Activated CD4-positive, alpha-beta T cell treated with anti-CD3 and anti-CD28 coated beads for 4 hours (primary cell): ENCODE measurements at places on chromosomes 5 and 9.

- DNase-seq: no peak
These were observed 3.5 kb upstream of the MSX2 start for GRCh38 chr5:174720612-174721529.

GRCh38 chr5:171351536-171352073, 36.0 kb upstream of the NPM1 start:
- no peak for DNase-seq

DNA sequence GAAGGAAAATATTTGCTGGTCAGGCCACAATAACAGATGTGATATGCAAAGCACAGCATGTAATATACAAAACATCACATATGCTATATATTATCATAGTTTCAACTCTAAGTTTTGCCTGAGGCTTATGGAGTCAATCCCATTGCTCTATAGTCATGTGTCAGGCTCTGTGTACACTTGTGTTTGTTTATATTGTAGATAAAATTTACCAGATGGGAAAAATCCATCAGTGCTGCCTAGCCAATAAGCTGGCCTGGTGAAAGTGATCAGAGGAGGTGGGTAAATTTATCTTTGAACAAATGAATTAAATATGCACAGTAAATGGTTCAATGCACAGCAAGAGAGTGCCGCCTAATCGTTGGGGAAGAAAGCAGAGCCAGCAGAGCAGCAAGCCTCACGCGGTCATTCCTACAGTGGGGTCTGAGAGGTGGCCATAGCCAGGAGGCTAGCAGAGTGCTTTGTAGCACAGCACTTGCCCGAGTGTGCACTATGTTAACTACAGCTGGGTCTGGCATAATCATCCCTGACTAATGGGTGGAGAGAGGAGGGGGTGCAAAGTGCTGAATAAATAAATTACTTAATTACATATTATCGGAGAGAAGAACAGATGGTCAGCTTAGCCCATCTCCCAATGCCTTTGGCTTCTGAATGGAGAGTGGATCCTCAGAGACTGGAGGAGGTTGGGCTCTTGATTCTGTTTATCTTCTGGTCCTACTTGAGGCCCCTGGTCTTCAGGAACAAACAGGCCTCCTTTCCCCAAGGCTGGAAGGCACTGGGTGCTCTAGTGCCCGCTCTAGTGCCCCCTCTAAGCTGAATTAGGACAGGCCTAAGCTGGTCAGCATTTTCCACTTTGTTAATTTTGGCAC, 153.5 kb downstream of the MAT2B start:
- no peak for DNase-seq

GRCh38 chr5:31663519-31663918, 24.6 kb downstream of the PDZD2 start:
- no peak for DNase-seq

GRCh38 chr9:8822667-8823025, 1023.1 kb upstream of the DMAC1 start:
- no peak for DNase-seq

GRCh38 chr9:116491659-116492058, 195.4 kb upstream of the TRIM32 start:
- no peak for DNase-seq

DNA sequence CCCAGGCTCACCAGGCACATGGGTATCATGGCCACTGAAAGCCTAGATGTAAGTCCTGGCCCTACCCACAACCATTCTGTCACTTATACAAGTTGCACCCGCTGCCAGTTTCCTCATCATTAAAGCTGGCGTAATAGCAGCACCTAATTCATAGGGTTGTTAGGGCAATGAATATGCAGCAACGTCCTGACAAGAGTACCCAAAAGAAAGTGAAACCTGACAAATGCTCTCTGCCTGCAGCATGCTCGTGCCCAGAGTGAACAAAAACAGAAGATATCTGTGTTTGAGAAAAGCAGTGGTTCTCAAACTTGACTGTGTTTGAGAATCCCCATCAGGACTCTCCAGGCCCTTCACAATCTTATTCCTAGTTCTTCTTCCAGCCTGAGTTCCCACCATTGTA, 632.4 kb downstream of the SEMA5A start:
- DNase-seq: no peak

GRCh38 chr5:138658676-138659075, 83.5 kb upstream of the HSPA9 start:
- DNase-seq: no peak

GRCh38 chr9:83387401-83388185, 150.6 kb downstream of the FRMD3 start:
- DNase-seq: no peak

DNA sequence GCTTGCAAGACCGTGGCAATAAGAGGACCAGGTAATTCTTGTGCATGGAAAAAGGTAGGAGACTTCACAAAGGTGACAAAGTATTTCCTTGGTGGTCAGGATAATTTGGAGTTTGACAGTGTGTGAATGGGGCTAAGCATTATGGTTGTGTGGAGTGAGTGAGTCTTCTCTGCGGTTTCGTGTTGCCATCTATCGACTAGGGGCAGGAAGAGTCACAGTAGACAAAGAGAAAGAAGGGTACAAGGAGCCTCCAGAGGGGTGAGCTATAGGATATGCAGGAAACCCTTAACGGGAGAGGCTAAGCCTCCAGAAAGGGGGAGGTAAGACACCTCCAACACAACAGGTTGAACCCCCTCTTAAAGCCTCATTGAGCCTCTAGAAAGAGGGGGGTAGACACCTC, 64.0 kb upstream of the RANBP6 start:
- no peak for DNase-seq

DNA sequence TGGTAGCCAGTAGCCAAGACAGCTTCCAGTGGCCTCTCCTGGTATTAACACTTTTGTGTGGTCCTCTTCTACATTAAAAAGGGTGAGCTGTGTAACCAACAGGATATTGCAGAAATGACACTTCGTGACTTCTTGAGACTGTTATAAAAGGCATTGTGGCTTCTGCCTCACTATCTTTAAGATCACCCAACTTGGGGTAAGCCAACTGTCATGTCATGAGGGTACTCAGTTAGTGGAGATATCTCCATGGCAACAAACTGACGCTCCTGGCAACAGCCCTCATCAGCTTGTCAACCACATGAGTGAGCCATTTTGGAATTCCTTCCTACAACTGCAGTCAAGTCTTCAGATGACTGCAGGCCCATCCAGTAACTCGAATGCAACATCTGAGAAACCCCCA, 121.7 kb downstream of the DEPDC1B start:
- no peak for DNase-seq

DNA sequence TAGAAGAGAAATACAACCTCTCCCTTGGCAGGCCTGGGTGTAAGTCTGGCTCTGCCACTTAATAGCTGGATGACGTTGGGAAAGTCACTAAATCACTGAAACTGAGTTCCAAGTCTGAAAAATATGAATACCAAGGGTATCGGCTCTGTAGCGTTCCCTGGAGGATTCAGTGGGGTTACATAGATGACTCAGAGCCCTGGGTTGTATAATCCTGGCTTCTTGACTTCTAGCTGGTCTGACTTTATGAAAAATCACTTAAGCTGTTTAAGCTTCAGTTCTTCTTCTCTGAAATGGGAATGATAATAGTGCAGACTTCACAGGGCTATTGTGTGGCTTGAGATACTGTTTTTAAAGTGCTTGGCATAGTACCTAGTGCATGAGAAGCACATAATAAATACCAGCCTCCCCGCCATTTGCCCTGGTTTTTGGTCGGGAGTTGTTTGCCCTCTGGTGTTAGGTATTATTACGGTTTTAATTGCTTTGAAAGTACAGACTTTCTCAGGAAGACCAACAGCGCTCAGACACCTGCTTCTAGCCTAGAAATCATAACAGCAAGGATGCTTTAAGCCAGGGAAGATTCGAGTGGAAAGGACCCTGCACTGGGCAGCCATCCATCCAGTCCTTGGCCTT, 43.0 kb downstream of the CYFIP2 start:
- peak; percentile 25 for DNase-seq

- DNase-seq: no peak
These were observed 218.7 kb downstream of the TRPM3 start for GRCh38 chr9:70902692-70903131.

GRCh38 chr5:116275282-116275681, 190.5 kb downstream of the COMMD10 start:
- no peak for DNase-seq

DNA sequence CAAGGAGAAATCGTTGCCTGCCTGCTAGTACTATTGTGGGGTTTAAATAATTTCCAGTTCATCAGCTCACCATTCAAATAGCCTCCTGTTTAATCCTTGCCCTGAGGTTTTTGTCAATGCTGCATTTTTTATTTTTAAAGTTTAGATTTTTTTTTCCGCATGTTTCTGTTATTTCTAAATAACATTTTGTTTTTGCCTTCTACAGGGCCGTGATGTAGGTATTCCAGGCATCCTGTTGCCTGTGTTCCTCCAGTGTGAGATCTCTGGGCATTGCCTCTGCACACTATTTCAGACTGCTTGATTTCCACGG, 124.3 kb downstream of the HSD17B3 start:
- no peak for DNase-seq

DNA sequence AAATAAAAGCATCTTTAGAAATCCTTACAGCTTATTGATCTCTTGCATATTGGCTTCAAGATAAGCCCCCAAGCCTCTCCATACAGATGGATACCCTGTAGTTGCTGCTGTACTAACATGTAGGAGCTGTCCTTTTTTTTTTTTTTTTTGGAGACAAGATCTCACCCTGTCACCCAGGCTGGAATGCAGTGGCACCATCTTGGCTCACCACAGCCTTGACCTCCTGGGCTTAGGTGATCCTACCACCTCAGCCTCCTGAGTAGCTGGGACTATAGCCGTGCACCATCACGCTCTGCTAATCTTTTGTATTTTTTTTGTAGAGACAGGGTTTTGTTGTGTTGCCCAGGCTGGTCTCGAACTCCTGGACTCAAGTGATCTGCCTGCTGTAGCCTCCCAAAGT, 35.4 kb downstream of the SNX30 start:
- no peak for DNase-seq

DNA sequence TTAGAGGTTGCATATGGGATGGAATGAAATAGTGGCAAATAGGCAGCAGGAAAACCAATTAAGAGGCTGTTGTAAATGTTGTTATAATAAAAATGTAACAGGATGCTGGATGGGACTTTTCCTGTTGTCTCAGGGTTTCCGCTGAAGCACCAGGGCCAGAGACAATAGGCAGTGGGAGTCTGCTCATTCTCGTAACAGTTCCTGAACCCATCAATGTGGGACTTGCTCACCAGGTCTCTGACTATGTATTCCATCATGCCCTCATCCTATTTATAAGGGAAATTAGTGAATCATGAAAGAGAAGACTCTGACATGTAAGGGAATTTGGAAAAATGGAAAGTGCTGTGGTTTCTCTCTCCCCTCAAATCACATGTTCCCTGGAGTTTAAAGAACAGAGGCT, 23.5 kb upstream of the SSBP2 start:
- DNase-seq: no peak

GRCh38 chr9:15433661-15434060, 11.0 kb downstream of the SNAPC3 start:
- DNase-seq: no peak

GRCh38 chr5:35476036-35476435, 141.6 kb upstream of the SPEF2 start:
- no peak for DNase-seq

DNA sequence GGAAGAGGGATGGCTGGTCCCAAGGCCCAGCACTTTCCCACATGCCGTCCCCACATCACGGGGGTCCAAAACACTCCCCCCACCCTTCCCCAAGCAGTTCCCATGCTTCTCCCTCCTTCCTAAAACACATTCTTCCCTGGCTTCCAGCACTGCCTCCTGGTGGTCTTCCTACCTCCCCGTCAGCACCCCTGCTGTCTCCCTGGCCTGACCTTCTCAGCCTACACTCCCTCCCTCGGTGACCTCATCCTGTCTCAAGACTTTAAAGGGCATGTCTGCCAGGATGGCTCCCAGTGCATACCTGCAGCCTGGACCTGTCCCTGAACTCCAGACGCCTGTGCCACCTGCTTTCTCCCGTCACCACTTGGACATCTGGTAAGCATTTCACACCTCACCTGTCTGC, 4.3 kb upstream of the NCS1 start:
- DNase-seq: no peak

GRCh38 chr5:116747881-116748280, 173.3 kb upstream of the SEMA6A start:
- no peak for DNase-seq

GRCh38 chr5:137731176-137731575, 4.7 kb downstream of the KLHL3 start:
- DNase-seq: no peak

DNA sequence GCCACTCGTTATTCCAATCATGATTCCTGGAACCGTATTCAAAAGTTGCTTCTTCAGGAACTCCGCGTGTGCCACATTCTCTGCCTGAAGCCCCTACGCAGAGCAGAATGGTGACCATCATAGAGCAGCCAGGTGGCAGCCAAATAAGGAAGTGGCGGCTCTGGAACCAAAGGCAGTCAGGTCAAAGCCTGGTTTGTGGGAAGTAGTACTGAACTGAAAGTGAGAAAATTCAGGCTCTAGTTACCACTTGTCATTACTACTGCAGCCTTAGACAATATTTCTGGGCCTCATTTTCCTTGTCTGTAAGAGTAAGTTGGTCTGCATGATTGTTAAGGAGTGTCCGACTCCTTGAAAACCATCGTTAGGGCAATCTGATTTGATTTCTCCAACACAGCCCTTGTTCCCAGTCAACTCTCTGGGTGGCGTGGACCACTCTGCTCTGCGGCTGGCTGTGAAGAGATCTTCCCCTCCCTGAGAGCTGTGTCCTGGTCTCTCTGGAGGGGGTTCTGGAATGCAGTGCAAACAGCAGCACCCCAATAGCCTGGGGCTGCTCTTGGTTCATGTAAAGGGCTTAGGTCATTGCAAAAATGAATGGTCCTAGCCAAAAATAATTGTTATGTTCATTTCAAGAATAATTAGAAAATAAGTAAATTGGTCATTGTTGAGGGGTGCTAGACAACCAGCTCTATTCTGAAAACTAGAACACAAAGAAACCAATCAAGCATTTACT, 102.4 kb downstream of the MED27 start:
- DNase-seq: no peak

DNA sequence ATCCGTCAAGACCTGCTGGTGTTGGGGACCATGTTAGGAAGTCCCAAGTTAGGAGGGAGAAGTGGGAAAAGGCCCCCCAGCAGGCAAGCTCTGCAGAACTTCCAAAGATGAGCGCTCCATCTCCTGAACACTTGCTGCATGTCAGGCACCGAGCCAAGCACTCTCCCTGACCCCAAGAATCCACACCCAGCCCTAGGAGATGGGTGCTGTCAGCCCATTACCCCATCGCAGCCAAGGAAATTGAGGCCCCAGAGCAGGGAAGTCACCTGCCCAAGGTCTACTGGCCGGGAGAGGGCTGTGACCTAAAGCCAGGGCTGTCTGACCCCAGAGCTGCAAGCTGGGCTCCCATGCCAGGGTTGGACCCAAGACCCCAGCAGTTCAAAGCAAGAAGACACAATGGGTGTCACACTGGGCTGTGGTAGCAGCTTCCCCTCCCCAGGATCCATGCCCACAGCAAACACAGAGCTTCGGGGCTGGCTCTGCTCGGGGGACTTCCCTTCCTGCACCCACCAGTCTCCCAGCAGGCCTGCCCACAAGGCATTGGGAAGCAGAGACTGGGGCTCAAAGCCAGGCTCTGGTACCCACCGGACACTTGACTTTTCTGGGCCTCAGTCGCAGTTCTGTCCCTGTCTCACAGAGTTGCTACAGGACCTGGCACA, 13.5 kb downstream of the EEIG1 start:
- DNase-seq: no peak
